ENCODE measurements at places on chromosomes 11 and 22.

DNA sequence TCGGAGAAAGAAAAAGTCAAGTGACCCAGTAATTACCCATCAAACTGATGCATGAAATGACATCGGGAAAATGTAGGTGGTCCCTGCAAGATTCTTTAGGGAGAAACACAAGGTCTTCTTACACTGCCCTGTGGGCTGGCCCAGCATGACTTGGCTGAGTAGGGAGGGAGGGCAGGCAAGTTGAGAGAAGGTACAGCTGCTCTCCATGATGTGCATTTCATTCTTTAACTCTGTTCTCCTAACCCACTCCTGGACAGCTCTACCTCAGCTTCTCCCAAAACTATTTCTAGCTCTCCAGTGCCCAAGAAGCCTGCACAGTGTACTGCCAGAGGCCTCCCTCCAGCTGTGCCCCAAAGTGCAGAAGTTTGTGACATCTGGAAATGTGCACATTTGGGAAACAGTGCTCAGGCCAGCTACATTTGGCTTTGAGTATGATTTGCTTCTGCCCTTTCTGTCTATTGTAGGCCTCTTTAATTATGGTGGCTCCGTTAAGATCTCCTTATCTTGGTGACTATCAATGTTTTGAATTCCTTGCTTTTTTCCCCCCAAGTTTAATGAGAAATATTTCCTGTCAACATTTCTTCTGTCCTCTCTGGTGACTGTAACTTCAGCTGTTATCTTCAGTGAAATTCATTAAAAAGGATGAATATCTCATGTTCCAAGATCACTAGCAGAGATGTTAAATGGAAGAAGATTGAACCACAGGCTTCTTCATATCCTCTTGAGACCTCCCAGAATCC is 26.7 kb upstream of the PRSS23 start:
- DNase-seq: no peak

DNA sequence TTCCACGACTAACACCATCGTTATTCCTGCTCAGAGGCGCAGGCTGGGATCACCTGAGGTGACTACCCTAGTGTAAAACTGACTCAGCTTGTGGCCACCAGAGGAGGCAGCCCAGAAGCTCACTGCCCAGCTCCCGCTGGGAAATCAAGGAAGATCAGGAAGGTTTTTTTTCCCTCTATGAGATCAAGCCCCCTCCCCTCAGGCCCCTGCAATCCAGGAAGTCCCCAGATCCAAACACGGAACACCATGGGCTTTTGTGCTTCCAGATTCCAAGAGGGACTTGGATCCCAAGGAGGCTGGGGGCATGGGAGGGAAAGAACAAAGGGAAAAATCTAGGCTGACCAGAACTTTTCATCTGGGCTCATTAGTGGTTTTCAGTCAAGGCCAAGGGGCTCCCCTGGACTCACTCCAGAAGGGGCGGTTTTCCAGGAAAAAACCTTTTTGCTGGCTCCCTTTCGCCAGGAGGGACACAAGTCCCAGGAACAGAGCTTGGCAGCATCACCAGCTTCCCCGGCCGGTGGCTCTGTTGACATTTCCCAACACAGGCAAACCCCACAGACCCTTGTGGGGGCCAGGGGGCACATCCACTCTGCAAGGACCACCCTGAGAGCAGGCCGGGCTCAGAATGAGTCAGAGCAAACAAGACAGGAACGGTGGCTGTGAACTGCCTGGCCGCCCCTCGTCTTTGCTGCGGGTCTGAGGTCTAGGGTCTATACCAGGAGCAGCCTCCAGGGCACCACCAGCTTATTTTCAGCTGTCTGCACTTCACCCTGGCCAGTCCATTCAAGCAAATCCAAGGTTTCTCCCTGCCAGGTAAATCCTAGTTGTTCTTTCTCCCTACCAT is 36.8 kb downstream of the MYH9 start:
- peak; percentile 28 for DNase-seq

GRCh38 chr22:31651664-31652063 is 10.4 kb downstream of the PISD start:
- DNase-seq: no peak

- no peak for DNase-seq
These were observed 123.4 kb downstream of the COMMD9 start for GRCh38 chr11:36165621-36166397.

GRCh38 chr11:126172596-126173038 is 38.8 kb downstream of the RPUSD4 start:
- no peak for DNase-seq

- DNase-seq: no peak
These were observed 90.1 kb downstream of the STK33 start for GRCh38 chr11:8503910-8504364.

DNA sequence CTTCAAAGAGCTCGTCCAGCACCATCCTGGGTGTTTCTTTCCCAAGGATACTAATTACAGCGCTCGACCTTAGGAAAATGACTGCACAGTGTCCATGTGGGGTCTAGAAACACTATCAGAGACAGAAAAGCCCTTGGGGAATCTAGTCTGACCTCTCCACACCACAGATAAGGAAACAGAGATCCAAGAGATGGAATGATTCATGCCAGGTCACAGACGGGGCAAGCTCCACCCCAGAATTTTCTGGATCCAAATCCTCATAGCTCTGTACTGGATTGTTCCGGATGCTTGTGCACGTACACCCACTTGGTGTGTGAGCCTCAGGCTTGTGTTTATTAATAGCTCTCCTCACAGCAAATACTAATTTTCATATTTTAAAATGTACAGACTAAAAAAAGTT is 11.3 kb downstream of the ABTB2 start:
- no peak for DNase-seq

GRCh38 chr11:86171627-86172026 is 72.9 kb upstream of the EED start:
- no peak for DNase-seq

DNA sequence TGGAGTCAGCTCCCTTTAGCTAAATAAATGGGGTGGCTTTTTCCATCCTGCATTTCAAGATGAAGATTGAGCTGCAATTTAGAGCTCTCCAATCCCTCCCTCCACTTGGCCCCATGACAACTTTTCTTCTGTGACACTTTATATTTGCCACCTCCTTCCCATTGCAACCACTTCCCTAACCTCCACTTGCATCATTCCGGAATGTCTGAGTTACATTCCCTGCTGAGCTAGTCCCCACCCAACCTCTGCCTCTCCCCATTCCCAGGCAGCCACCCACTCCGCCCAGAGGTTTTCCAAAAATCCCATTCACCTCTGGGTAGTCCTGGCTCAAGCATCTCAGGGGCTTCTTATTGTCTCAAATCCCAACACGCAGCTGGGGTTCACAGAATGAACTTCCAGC is 24.7 kb downstream of the PC start:
- no peak for DNase-seq

DNA sequence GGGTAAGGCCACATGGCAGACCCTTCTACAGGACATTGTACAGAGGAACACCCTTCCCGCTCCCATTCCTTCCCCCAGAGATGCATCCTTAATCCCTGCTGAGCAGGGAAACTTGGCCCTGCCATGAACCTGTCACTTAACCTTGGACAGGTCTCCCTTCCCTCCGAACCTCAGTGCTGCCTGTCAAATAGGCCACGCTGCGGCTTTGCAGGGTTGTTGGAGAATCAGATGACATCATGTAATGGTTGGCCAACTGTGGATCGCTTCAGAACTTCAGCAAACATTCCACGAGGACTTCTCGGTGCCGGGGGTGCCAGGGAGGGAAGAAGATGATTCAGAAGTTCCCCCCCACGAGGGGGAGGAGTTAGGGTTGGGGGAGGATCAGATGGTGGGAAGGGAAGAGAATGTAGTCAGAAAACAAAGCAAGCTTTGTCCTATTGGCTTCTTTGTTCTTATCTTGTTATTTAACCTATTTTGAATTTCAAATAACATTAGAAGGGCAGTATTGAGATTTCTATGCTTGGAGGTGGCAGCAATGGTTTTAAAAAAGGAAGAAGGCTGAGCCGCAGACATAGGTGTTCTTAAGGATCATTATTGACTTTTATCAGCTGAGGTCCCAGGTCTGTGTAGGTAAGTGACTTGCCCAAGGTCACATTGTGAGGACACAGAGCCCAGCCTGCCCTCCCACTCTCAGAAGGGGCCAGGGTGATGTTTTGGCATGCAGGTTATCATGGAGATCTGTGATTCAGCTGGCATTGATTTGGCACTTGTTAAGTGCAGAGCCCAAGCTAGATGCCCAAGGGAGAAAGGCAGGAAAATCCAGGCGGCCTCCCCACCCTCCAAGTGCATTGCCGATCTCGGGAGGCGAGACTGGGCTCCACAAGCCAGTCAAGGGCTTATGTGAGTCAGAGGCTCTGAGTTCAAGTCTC is 3.1 kb downstream of the CDC42EP1 start:
- no peak for DNase-seq

DNA sequence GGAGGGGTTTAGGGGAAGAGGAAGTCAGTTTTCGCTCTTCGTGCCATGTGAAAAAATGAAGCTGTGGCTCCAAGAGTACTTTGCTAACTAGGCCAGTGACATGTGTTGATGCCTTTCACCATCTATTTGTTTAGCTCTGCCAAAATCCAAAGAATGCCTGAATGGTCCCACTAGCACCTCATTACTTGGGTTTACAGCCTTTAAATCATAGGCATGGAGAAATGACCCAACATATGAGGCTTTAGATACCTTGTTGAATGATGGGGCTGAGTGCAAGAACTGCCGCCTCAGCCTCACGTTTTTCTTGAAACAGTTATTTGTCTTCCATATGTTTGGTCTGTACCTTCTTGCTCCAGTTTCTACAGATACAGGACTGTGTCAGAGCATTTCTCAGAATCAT is 8.3 kb downstream of the RBM4 start:
- DNase-seq: no peak

DNA sequence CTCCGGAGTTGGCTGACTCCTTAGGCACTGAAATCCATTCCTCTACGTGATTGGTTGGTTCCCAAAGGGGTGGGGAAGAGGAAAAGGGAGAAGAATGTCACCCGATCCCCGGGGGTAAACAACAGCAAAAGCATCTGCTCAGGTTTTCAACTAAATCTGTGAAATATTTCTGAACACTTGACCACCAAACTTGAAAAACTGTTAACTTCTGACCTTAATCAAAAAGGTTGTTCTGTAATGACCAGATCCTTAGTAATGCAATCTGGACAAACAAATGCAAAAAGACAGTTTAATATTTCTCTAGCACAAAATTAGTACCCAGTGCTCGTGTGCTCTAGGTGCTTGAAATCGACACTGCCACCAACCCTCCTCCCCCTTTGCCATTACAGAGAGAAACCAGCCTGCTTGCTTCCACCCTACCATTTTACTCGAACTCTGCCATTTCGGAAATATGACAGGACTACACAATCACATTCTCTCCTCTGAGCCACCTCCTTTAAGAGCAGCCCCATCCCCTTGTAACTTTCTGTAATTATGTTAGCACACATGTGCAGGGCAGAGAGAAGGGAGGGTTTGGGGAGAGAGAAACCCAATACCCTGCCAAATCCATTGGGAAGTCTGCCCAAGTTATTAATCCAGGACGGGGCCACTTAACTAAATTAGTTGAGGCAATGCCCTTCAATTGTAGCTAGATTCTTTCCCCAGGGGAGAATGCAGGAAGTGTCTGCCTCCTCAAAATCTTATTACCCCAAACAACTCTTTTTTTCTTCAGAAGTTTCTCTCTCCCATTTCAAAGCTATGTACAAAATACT is 113.8 kb downstream of the RBFOX2 start:
- DNase-seq: peak; percentile 81

DNA sequence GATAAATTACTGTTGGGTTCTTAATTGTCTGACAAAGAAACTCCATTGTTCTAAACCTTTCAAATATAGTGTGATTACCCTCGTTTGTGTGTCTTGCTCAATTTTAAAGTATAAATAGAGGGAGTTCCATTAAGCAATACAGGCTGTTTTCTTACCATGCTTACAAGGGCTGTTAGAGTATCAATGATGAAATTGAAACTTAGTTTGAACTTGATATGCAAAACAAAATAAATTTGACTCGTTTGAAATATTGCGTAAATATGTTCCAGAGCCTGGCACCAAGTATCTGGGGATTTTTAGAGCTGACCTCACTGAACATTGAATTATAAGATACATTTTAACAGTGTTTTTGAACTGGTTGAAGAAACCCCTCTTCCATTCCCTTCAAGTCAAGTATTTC is 31.7 kb downstream of the TEAD1 start:
- DNase-seq: no peak

DNA sequence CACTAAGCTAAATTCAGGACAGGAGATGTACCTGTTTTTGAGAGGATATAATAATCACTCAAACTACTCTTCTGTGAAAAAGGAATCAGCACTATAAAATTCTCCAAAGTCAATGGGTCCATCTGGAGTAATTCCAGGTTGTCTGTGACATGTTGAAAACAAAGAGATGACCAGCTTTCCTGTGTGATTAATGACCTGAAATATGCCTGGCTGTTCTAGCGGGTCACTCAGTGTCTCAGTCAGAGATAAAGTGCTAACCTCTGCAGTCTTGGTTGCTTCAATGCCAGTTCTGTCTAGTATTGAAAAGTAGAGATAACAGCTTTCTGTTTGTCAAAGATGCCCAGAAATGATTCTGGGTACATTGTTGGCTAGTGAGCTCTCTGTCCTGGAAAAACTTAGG is 722.6 kb upstream of the TENM4 start:
- no peak for DNase-seq

DNA sequence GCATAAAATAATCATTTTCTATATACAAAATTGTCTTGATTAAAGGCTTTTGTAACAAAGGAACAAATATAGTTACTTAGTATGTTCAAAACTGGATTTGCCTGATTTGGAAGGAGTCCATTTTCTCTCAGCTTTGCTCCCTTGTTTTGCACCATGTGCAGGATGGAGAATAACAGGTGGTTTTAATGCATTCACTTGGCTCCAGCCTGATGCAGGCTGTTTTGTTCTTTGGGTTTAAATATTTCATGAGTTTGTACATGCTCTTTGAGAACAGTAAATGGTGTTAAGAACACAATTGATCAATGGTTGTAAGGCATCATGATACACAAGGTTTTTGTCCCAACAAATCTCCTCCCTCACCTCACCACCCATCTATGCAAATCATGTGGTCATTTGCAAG is 886.9 kb upstream of the CCDC90B start:
- DNase-seq: no peak

DNA sequence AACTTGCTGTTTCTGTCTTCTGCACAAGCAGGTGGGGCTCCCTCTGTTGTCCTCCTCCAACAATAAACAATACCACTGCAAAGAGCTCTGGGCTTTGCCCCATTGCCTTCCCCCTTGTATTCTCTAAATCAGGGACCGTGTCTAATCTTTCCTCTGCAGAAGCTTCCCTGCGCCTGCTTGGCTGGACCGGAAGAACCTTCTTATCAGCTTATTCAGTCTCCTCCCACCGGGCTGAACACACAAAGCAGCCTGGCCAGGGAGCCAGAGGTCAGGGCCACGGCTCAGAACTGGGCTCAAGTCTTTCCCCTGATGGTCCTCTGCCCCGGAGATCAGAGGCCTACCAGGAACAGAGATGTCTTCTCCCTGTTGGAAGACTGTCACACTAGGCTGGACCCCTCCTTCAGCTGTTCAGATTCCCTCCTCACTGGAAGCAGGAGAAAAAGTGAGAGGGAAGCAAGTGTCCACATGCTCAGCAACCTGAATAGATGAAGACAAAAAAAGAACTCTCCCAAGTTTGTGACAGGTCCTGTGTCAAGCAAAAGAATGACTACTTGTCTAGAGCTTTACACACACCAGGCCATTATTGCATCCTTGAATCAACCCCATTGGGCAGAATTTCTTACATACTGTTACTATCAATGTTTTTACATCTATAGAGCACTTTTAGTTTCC is 63.7 kb downstream of the RAB30 start:
- DNase-seq: peak; percentile 94

- peak; percentile 88 for DNase-seq
These were observed 28.1 kb upstream of the FBXO3 start for GRCh38 chr11:33802194-33802950.

GRCh38 chr11:44333271-44334218 is 23.6 kb upstream of the ALX4 start:
- no peak for DNase-seq
